A549 treated with Hydrocortisone at 1 μM for 4 hours (cell line): ENCODE measurements at places on chromosomes 12 and 14. TPM values are rescaled to one million over a fixed set of nuclear protein-coding genes. Genes with fewer than 3 reads are reported as not detected.

The FIGNL2 gene
- 0.18 to 0.28 TPM (median 0.26 TPM) in 5 replicates for total RNA-seq

The PHC1 gene
- 7.2 to 10.4 TPM (median 9.9 TPM) in 5 replicates for total RNA-seq

The TC2N gene
- total RNA-seq = 0.49 to 1.0 TPM (median 0.82 TPM) in 5 replicates

The TMEM119 gene
- 0.17 to 0.20 TPM in 2 of 5 replicates, not detected in the others for total RNA-seq

The KRT6A gene
- total RNA-seq = 10.3 to 13.4 TPM (median 11.2 TPM) in 5 replicates

The CEBPE gene
- 0.07 to 0.08 TPM in 2 of 5 replicates, not detected in the others for total RNA-seq

The KRT75 gene
- 0.07 to 0.18 TPM (median 0.09 TPM) in 5 replicates for total RNA-seq

The ARHGAP9 gene
- 0.17 to 0.62 TPM (median 0.38 TPM) in 5 replicates for total RNA-seq

The SETD1B gene
- 11.0 to 12.2 TPM (median 11.8 TPM) in 5 replicates for total RNA-seq

The SLC10A1 gene
- total RNA-seq = not detected in 5 replicates

The FAM186B gene
- 0.05 to 0.16 TPM (median 0.13 TPM) in 5 replicates for total RNA-seq

The KANSL2 gene
- 37.8 to 53.0 TPM (median 38.5 TPM) in 5 replicates for total RNA-seq

The C12orf54 gene
- total RNA-seq = not detected in 5 replicates

The ACSS3 gene
- total RNA-seq = 0.08 TPM in 1 of 5 replicates, not detected in the others

The MFAP5 gene
- total RNA-seq = 0.12 to 0.49 TPM (median 0.23 TPM) in 5 replicates

The DAO gene
- total RNA-seq = not detected in 5 replicates

The KLRG1 gene
- 1.1 to 2.5 TPM (median 1.2 TPM) in 5 replicates for total RNA-seq

The SSPN gene
- 0.37 to 0.63 TPM (median 0.47 TPM) in 5 replicates for total RNA-seq

The AICDA gene
- 0.13 to 0.28 TPM (median 0.24 TPM) in 5 replicates for total RNA-seq

The RNASE3 gene
- total RNA-seq = not detected in 5 replicates

The SDSL gene
- total RNA-seq = 23.2 to 29.3 TPM (median 28.2 TPM) in 5 replicates

The BEGAIN gene
- total RNA-seq = 5.4 to 7.0 TPM (median 5.8 TPM) in 5 replicates

The EMP1 gene
- 196 to 240 TPM (median 232 TPM) in 5 replicates for total RNA-seq

The CCDC197 gene
- total RNA-seq = not detected in 5 replicates

The IFI27 gene
- 0.40 to 1.6 TPM (median 1.3 TPM) in 5 replicates for total RNA-seq

The SYCP3 gene
- 0.18 TPM in 1 of 5 replicates, not detected in the others for total RNA-seq

The CACNA2D4 gene
- total RNA-seq = not detected in 5 replicates

The USP44 gene
- total RNA-seq = 0.13 to 0.25 TPM (median 0.14 TPM) in 5 replicates

The DTX1 gene
- total RNA-seq = 0.41 to 0.50 TPM (median 0.45 TPM) in 5 replicates

The KRT77 gene
- not detected in 5 replicates for total RNA-seq

The HELB gene
- total RNA-seq = 1.1 to 1.3 TPM (median 1.3 TPM) in 5 replicates

The ADCY4 gene
- not detected in 5 replicates for total RNA-seq

The HCAR3 gene
- 0.11 TPM in 1 of 5 replicates, not detected in the others for total RNA-seq

The ADAMTS20 gene
- not detected in 5 replicates for total RNA-seq

The ADCY6 gene
- total RNA-seq = 9.9 to 14.6 TPM (median 12.8 TPM) in 5 replicates

The FAM181A gene
- total RNA-seq = not detected in 5 replicates

The SLCO1B1 gene
- total RNA-seq = 0.39 to 0.63 TPM (median 0.41 TPM) in 5 replicates

The ZFHX2 gene
- total RNA-seq = 0.73 to 1.1 TPM (median 0.82 TPM) in 5 replicates

The KRT78 gene
- 0.07 to 0.45 TPM (median 0.25 TPM) in 4 of 5 replicates, not detected in the other for total RNA-seq

The PRH2 gene
- total RNA-seq = 0.29 to 0.47 TPM in 2 of 5 replicates, not detected in the others
